Inflammatory macrophage (primary cell): ENCODE measurements at places on chromosomes 12 and 14.

DNA sequence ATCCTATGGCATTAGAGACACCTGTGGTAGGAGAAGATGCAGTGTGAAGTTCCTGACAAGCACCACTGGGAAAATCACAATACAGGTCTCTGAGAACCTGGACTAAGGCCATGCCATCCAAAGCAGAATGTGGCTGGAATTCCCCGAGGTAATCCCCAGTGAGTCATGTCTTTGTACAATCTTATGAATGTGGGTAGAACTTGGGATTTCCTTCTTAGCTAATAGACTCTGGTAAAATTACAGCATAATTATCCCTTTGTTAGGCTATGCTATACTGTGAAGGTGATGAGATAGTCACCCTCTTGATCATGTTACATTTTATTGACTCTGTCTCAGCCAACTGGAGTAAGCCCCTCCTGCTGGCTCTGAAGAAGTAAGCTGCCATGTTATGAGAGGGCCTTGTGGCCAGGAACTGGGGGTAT lies 224.3 kb upstream of the DCN start:
- DNase-seq: no peak

GRCh38 chr12:54981796-54982195 lies 2.8 kb downstream of the TESPA1 start:
- no peak for DNase-seq

GRCh38 chr14:39241637-39242036 lies 7.9 kb downstream of the MIA2 start:
- DNase-seq: no peak

DNA sequence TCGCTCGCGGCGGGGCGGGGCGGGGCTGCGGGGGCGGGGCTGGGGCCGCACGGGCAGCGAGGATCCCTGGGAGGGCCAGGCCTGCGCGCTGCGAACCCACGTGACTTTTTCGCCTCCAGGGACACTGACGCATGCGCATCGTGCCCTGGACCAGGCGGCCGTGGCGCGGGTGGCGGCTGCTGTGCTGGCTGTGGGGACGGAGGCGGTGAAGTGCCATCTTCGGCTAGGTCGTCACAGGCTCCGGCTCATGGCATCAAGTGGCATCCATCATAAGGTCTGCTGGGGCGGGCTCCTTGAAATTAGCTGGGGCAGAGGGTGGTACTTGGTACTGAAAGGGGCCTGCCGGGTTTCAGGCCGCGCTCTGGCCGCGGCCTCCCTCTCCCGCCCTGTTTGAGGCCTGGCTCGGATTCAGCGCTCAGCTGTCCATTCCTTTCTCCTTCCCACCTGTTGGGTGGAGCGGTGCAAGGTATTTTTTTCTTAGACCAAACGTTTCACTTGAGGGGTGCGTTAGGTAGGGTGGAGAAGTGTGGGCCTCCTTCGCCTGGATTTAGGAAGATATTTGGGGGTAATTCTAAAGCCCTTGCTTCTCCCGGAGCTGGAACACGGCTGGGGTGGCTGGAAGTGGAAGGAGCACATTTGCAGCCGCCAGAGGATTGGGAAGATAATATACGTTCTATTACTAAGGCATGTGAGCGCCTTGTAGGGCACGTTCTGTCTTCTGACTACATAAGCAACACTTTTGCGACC lies at the start of gene PRPF39:
PRPF39 (plus strand) TSS at position 141 of the 747 bp plus-strand sequence. CDS start 11,124 bp downstream, outside the sequence.
- peak; percentile 93 for DNase-seq

- no peak for DNase-seq
Observed at GRCh38 chr12:44847403-44847802, 28.7 kb downstream of the NELL2 start.

DNA sequence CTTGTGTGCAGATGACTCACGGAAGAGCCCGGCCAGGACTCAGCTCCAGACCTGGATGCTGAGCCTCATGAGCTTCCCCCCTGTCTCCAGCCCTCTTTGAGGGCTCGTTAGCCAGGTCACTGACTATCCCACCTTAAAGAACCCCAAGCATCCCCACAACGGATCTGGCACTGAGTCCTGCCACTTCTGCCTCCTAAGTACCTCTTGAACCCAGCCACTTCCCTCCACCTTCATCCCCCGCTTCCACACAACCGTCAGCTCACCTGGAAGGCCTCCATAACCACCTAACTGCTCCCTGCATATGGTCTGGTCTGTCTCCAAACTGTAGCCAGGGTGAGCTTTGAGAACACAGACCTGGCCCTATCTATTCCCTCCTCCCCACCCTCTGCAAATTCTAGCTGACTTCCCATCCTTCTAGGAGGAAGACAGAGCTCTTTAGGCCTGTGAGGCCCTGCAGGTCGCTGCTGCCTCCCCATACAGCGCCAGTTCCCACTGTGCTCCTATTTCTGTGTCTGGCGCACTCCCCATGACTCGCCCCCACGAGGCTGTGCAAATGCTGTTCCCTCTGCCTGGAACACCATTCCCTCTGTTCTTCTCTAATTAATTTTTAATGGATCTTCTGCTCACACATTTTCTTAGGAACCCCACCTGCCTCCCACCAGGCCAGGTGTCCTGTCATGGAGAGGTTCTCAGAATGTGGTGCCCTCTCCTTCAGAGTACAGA lies 2.9 kb upstream of the HSP90AA1 start:
- DNase-seq: no peak
